ENCODE measurements at places on chromosomes 13 and 19.

DNA sequence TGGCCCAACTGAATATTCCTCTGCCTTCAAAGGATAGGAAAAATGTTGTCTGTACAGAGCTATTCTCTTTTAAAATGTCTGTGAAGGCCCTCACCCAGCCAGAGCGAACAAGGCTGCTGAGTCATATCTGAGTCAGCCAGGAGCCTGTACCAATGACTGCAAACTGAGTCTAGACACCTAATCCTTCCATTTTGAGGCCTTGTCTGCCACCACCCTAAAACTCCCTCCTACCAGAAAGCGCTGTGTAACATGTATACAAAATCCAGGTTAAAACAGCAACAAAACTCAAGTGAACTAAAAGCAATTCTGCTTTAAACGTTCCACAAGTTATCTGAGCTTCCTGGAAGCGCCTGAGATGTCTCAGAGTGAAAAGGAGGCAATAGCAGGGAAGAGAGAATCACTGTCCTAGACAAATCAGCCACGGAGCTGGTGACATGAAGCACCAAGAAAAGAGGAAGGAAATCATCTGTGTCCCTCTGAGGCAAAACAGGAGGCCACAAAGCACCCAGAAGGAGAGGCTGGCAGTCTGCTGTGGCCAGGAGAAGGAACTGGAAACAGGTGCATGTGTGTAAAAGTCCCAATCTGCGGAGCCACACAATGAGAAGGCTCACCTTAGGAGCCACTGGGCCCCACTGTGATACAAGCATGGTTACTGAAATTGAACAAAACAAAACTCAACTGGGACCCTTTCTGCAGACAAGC lies 10.2 kb downstream of the DHRS12 start:
- no peak for DNase-seq

GRCh38 chr19:21202865-21203494 lies 61.1 kb downstream of the ZNF431 start:
- peak; percentile 43 for DNase-seq

DNA sequence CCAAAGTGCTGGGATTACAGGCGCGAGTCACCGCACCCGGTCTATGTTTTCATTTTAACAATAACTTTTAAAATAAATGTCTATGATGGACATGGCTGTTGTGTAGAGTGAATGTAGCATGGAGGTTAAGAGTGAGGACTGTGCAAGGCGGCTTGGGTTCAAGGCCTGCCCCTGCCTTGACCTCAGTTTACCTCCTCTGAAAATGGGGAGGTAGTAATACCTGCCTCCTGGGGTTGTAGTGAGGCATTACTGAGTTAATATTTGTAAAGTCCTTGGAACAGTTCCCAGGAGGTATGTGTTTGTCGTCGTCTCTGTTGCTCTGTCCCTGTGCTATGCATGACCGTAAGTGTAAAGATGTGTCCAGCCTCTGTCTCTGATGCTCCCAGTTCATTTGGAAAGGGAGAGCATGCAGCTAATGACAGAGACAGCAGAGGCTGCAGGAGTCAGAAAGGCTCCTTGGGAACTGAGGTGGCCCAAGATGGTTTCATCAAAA lies 9.4 kb downstream of the GARRE1 start:
- DNase-seq: no peak

- DNase-seq: no peak
Observed at GRCh38 chr13:73832128-73832588, 302.0 kb downstream of the KLF12 start.

- no peak for DNase-seq
Observed at GRCh38 chr19:28694812-28695211, 518.1 kb downstream of the UQCRFS1 start.

GRCh38 chr19:47438793-47439220 lies 19.5 kb upstream of the MEIS3 start:
- DNase-seq: no peak

GRCh38 chr13:22050951-22051563 lies 380.2 kb downstream of the FGF9 start:
- no peak for DNase-seq

- DNase-seq: peak; percentile 50
Observed at GRCh38 chr13:63024458-63024857, 1608.8 kb upstream of the PCDH20 start.

- DNase-seq: no peak
Observed at GRCh38 chr13:41562083-41562482, 104.7 kb downstream of the RGCC start.

DNA sequence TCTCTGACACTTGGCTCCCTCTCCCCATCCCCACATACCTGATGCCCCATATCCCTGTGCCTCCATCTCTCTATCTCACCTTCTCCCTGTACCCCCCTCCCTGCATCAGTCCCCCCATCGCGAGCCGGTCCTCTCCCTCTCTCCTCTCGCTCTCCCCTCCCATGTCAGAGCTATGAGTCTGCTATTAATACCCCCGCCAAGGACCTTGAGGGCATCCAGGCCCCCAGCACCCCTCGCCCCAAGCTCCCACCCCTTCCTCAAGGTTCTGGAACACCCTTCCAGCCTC lies 1.6 kb downstream of the GRIN2D start:
- DNase-seq: no peak

GRCh38 chr19:41192574-41193429 lies at the start of gene CYP2S1:
CYP2S1 (plus strand) TSS chr19:41193219; CDS start chr19:41193265, 46 bp downstream.
- peak; percentile 58 for DNase-seq

DNA sequence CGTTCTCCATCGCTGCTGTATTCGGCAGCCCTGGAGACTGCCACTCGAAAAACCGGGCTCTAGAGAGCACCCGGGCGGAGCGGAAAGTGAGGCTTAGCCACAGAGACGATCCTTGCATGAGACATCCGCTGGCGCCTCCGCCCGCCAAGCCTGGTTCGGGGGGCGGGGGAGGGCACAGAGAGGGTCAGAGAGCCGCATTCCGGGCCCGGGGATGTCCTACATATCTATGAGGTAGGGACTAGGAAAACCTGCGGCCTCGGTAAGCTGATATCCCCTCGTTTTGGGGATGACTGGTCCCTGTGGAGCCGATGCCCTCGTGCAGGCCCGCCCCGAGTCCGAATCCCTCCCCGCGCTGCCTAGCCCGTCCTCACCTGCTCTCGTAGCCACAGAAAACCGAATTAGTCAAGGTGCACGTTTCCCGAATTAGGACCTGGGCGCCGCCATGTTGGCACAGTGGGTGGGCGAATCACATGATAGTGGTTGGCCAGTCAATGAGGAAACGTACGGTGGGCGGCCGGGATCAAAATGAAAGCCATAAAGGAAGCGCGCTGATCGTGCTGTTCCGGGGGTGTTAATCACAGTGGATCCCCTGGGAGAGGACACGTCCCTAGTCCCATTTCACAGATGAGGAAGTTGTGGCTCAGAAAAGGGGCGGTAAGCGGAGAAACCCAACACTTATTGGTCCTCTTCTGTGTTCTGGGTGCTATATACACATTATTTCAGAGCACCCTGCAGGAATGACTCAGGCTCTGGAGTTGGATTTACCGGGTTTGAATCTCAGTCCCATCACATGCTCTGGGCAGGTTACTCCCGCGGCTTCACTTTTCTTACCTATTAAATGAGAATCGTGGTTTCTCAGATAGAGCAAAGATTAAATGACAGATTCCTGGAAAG lies at the start of gene TRMT1:
Gene TRMT1 (minus strand): TSS at position 459 of the 894 bp plus-strand sequence. CDS start 341 bp downstream, at position 118.
- peak; percentile 90 for DNase-seq

- no peak for DNase-seq
Observed at GRCh38 chr13:106220211-106220610, 315.3 kb downstream of the EFNB2 start.

- DNase-seq: peak; percentile 86
Observed at GRCh38 chr19:46704379-46705076, 12.4 kb downstream of the PRKD2 start.

DNA sequence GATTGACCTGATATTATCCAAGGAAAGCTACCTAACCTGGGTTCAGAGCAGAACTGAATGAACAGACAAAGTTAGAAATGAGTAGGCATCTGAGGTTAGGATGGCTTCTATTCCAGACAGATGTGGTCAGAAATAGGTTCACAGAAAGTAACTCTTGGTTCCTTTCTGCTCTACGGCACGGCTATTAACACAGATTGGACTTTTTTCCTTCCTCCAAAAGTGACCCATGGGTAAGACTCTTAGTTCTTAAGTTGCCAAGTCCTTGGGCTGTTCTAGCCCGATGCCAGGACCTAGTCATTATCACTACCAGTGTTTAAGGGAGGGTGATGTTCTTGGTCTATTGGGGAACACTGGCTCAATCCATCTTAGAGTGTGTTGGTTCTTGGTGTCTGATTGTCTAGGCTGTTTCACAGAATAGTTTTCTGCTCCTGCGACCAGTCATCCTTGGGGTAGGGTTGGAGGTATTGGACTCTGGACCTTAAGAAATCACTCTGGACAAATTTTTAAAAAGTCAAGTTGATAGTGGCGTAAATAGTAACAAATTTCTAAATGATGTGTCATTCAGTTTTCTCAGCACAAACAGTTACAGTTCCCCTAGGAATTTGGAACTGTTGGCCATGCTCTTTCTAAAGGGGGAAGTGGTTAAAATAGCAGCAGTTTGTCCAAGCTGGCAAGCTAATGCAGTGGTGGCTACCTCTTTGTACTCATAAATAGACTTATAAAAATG lies 60.1 kb upstream of the MYCBP2 start:
- DNase-seq: no peak

DNA sequence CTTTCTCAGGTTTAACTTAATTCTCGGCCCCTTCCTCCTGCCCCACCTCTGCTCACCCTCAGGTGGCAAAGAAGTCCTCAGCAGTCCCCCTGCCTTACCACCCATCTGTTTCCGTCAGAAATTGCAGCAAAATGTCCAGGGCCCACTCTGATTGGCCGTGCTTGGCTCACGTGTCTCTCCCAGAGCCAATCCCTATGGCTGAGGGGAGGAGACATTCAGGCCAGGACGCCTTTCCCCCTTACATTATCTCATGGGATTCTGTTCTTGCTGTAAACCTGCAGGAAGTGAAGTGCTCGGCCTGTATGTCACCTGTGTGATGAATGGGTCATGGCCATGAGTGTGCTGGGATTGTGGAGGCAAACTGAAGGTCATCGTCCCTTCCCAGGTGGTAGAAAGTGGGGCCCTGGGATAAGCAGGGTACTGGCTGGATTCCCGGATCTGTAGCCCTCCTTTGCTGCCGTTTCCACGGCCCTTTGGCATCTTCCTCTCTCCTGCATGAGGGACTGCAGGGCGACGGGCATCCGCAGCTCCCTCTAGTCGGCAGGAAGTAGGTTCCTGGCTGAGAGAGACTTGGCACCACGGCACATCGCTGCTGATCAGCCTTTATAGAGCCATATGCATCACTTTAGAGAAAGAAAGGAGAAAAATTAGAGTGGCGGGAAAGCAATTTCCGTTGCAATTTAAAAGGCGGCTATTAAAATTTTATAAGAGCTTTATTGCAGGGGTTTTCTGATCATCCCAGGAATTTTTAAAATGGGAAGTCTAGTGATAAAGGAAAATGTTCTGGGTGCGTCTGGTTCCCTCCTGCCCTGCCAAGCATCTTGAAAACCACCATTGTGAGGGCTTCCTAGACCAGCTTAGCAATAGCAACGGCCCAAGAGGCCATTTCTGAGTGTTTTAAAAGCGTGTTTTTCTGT lies 118.2 kb downstream of the SIPA1L3 start:
- no peak for DNase-seq

GRCh38 chr13:47665043-47665442 lies 336.0 kb downstream of the SUCLA2 start:
- DNase-seq: no peak

- DNase-seq: no peak
Observed at GRCh38 chr13:40680659-40681323, 14.3 kb upstream of the FOXO1 start.

GRCh38 chr13:95485518-95486144 lies 66.9 kb upstream of the CLDN10 start:
- no peak for DNase-seq

- DNase-seq: no peak
Observed at GRCh38 chr19:2232286-2233151, 3.6 kb downstream of the PLEKHJ1 start.

Data from HEK293T (cell line).